Fibroblast of pulmonary artery (primary cell): ENCODE measurements at places on chromosomes 12 and 14.

GRCh38 chr12:56037161-56037560, 4.6 kb upstream of the RPS26 start:
- DNase-seq, result no peak

DNA sequence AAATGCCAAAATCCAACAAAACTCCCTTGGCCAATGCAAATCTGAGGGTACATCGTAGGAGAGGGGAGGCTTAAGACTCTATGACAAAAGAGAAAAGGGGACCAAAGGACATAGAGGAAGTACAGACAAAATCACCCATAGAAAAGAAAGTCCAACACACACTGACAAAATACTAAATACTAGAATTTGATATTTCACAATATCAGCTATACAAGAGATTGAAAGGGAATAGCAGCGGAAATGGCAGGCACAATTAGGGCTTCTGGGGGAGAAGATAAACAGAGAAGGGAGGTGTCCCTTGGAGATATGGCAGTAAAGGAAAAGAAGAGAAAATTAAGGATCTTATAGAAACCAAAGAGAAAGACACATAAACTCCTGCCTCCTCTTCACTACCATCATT, 29.0 kb downstream of the ATP2B1 start:
- DNase-seq, result no peak

GRCh38 chr12:25682421-25682820, 129.3 kb upstream of the LMNTD1 start:
- DNase-seq, result no peak

DNA sequence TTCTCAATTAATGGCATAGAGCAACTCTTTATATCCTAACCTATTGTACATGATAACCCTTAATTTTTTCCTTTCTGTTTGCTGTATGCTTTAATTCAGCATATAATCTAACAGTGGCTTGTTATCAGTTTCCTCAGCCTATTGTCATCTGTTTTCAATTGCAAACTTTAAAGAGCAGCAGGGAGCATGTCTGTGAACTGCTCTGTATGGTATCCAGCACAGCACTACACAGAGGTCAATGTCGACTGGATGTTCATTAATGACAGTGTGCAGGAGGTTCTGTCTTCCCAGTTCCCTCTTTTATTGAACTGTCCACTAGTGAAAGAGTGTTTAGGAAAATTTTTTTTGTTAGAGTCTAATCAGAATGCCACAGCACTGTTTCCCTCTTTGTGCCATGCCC, 609.1 kb downstream of the SOX5 start:
- DNase-seq, result no peak

DNA sequence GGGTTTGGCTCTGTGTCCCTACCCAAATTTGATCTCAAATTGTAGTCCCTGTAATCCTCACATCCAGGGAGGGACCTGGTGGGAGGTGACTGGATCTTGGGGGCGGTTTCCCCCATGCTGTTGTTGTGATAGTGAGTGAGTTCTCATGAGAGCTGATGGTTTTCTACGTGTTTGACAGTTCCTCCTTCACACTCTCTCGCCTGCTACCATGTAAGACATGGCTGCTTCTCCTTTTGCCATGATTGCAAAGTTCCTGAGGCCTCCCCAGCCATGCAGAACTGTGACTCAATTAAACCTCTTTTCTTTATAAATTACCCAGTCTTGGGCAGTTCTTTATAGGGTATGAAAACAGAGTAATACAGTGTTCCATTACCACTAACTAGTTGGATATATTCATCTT, 10.3 kb upstream of the LRRC23 start:
- no peak for DNase-seq

DNA sequence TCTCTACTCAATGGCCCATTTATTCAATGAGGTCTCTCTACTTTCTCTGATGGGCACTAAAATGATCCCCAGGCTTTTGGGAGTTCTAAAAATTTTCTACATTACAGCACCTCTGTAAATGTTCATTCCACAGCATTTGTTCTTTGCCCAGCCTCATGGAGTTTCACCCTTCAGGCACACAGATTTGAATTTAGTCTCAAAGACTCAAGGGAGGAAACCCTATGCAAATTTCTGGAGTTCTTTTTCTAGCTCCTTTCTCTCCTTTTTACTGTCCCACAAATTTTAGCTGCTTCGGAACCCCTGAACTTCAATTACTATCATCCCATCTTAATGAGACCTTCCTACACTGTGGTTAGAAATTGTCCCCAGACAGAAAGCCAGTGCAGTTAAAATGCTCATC, 17.5 kb upstream of the RAB21 start:
- no peak for DNase-seq

DNA sequence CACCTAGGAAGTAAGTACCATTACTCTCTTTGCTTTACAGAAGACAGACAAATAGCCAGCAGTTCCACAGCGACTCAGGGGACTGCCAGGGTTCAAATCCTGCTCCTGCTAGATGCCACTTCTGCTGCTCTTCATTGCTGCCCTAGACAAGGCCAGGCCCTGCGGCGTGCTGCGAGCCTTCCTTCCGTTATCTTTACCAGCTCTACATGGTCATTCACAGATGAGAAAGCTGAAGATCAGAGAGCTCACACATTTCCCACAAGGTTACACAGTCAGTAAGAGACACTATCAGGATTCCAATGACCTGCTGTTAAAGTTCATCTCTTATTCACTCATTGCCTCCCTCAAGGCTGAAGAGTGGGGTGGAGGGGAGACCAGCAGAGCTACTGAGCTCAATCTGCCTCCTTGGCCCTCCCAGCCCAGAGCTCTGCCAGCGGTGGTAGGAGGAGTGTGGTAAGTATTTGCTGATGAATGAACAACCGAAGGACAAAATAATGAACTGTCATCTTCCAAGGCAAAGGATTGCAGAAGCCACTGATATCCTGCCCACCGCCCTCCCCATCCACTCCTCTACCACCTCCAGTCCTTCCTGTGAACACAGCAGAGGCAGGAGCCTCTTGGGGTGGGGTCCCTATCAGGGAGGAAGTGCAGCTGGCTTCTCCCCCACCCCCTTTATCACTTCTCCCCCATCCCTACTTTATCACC, 14.6 kb upstream of the HDAC7 start:
- no peak for DNase-seq

GRCh38 chr12:57737467-57738460, 778 bp downstream of the AGAP2 start:
- DNase-seq, result no peak

GRCh38 chr12:102948941-102949352, 8.5 kb upstream of the ASCL1 start:
- peak; percentile 54 for DNase-seq

- DNase-seq, result no peak
These were observed 36.7 kb upstream of the NKX2-8 start for GRCh38 chr14:36619131-36619530.

GRCh38 chr12:11969437-11970154, 101.1 kb upstream of the BCL2L14 start:
- DNase-seq, result no peak

DNA sequence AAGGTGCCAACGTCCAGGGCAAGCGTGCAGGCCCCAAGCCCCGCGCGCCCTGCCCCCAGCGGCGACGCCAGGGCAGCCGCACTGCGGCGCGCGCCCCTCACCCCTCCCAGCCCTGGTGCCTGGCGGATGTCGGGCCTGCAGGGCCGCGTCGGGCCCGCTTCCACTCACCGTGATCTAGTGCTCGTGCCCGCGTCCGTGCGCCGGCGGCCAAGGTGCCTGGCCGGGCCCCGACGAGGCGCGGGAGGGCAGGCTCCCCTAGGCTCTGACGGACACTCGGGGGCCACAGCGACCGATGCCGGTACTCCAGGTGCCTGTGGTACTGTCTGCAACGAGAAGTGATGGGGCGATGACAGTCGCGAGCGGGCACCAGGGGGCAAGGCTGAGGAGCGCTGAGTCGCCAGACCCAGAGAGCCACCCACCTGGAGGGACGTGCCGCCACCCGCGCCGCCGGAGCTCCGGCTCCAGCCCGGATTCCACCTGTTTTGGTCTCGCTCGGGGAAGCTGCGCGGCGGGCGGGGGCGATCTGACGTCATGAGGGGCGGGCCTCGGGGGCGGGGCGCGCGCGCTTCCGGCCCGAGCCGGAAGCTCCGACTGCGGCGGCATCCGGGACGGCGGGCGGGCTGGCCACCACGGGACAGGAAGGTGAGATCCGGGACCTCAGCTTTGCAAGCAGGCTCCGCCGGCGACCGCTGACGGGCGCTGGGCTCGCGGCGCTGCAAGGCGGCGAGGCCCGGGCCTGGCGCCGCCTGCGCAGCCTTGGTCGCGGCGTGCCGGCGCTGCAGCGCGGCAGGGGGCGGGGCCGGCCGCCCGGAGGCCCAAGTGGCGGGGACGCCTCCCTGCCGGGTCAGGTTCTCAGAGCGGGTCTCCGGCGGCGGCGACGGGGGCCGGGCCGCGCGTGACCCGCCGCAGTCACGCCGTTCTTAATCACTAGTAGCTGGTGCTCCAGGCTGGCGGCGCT, at the start of the genes LYSET and MOAP1:
Gene LYSET (plus strand): TSS at position 927 of the 958 bp plus-strand sequence. CDS start 89 bp downstream, outside the sequence.
Gene MOAP1 (minus strand): TSS at position 507 of the 958 bp plus-strand sequence. CDS start 655 bp downstream, outside the sequence.
- DNase-seq, result peak; percentile 82

GRCh38 chr14:66652525-66653106, 144.7 kb downstream of the GPHN start:
- DNase-seq, result no peak

GRCh38 chr12:113749433-113749815, 216.7 kb downstream of the RBM19 start:
- no peak for DNase-seq

DNA sequence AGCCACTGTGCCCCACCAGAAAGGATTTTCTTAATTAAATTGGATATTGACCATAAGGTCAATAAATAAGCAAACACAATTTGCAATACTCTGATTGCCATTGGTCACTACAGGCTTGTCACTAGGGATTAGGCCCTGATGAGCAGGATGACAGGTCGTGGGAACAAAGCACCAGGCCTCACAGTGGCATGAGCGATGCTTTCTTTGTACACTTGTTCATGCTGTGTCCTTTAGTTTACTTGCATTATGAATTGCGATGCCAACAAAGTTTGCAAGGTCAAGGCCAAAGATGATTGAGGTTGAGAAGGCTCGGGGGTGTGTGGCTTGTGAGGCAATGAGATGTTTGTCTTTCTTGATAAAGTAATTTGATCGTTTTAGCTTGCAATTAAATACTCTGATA, 136.0 kb downstream of the TTC8 start:
- no peak for DNase-seq

DNA sequence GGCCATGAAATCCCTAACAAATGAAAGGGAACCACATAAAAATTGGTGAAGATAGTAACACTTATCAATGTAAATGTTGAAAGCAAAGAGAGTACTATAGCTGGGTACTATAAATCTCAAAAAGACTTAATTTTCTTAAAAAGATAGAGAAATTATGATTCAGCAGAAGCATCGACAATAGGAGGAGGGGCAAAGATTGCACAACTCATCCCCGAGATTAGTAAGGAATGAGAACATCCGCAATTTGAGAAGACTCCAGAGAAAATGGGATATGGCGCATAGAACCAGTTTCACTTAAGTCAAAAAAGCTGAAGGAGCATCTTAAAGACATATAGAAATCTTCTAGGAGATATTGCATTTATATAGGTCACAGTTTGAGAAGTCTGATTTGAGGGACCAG, 220.2 kb upstream of the SLC16A7 start:
- DNase-seq, result no peak

DNA sequence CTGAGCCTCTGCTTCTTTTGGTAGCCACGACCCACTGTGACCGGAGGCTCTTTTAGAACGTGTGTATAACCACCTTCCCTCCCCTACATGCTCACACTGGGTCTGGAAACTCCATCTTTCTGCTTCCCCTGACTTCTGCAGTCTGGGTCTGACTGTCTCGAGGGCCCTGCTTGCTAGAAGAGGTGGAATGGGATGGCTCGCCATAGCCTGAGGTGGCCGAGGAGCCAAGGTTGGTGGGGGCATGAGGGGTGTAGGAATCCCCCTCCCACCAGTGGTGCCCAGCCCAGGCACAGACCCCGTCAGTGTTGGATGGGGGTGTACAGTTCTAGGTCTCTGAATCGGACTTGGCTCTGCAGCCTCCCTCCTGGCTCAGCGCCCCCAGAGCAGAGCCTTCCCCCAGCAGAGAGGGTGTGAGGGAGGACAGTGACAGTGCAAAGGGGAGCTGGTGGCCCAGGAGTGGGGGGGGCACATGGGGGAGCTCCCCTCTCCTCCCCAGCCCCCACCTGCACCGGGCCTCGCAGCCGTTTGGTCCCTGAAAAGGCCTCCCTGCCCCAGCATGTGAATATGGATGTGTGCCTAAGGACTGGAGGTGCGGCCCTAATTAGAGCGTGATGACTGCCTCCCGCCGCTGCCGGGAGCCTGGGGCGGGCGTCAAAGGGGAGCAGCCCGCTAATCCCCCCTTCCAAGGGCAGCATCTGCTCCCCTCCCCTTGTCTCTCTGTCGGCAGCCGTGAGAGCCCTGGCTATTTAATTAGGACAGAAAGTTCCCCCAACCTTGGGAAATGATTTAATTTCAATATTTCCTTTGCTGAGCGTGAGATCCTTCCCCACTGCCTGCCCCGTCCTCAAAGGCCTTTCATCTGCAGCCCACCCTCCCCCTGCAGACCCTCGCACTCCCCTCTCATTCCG, 196.2 kb upstream of the C14orf180 start:
- DNase-seq, result no peak

DNA sequence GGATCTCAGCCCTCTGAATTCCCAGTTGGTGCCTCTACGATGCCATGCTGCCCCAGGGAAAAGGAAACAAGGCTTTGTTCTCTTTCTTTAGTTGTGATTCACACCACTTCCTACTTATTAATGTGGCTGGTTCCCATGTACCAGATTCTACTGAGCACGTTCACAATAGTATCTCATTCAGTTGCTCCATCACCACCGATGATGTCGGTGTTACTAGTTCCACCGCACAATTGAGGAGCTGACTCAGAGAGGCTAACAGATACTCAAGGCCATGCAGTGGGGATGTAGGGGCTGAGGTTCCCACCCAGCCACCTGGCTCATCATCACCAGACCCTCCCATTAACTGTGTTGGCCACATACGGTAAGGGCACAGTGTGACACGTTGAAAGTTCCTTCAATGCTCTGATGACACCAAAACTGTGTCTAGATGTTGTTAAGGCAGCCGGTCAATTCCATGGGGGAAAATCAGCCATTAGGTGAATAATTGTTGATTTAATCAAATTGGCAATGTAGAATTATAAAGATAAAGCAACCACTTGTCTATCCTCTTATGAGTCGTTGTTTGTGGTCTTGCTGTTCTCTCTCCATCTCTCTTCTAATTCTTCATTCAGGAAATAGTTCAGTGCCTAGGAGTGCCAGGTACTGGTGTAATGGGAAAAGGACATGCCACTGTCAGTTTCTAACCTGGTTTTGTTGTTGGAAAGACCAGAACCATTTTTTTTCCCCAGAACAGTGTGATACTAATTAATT, 244.2 kb upstream of the CRY1 start:
- peak; percentile 38 for DNase-seq

DNA sequence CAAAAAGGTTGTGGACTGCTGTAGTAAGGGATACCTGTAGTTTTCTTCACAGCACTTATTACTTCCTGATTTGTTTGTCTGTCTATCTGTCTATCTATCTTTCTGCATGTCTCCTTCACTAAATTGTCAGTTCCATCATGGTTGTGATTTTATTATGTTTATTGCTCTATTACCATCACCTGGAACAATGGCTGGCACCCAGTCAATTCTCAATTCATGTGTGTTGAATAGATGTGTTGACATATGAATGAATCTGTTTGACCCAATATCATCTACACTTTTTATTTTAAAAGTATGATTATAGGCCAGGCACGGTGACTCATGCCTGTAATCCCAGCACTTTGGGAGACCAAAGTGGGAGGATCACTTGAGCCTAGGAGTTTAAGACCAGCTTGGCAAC, 224.4 kb downstream of the NUBPL start:
- no peak for DNase-seq
